ENCODE measurements at places on chromosomes 4 and X. TPM values are rescaled to one million over a fixed set of nuclear protein-coding genes. Genes with fewer than 3 reads are reported as not detected.
A peak's percentile ranks its signal among the peaks of the same experiment; 100 is the strongest.

The PYURF gene
- total RNA-seq = 37.0 TPM

The FGA gene
- not detected for total RNA-seq

The AFM gene
- not detected for total RNA-seq

DNA sequence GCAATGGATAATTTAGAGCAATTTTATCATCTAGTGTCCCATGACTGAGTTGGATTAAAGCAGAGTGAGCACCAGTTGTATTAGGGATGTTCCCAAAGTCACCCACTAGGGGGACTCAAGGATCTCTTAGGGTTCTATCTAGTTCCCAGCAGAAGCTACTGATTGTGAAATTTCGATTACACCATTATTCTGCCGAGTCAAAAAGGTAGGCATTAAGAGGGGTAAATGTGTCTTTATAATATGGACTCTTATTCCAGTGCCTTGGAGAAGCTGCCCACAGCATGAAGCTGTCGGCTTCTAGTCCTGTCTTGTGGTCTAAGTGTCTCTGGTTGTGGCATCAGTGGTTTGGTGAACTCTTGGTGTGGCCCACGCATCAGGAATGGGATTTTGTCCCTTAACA, 53.3 kb downstream of the RGS12 start:
- peak; percentile 66 for DNase-seq

DNA sequence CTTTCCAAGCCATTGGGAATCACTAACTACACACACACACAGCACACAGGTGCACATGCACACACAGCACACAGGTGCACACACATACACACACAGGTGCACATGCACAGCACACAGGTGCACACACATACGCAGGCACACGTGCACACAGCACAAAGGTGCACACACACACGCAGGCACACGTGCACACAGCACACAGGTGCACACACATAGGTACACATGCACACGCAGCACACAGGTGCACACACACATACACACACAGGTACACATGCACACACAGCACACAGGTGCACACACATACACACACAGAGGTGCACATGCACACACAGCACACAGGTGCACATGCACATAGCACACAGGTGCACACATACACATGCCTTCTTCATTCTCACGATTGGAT, 80.9 kb downstream of the HMX1 start:
- no peak for DNase-seq

All from activated CD4-positive, alpha-beta T cell treated with anti-CD3 and anti-CD28 coated beads, Interleukin-2, amount 10 ng/mL, durations not matched to agents 7 days and 5 days (primary cell).